ENCODE measurements at places on chromosomes 2 and 18.

GRCh38 chr2:224072541-224073188, 33.6 kb upstream of the SERPINE2 start:
- H3K36me3 ChIP-seq, result no peaks in the 10 kb centered on the region
- no peaks in the 10 kb centered on the region for H3K27me3 ChIP-seq
- H3K27ac ChIP-seq, result no peak overlapping the region
- no peaks in the 10 kb centered on the region for H3K4me1 ChIP-seq
- DNase-seq, result no peak
- H3K4me3 ChIP-seq, result no peak overlapping the region

DNA sequence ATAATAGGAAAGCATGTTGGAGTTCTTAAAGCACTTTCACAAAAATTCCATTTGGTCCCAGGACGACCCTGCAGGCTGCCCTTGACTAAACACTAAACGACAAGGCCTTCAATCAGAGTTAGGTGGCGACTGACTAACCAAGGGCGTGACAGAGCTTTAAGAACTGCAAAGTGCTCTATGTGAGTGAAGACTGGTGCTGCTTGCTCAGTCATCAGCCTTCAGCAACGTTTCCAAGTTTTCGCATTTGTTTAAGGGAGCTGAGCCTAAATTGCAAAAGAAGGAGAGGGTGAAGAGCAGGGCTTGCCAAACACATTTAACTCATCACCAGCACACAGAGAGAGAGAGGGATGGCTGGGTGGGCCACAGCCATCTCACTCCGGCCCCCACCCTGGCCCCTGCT, 204.7 kb upstream of the PID1 start:
- DNase-seq, result no peak
- H3K27me3 ChIP-seq, result no peaks in the 10 kb centered on the region
- H3K4me3 ChIP-seq, result no peak overlapping the region
- H3K4me1 ChIP-seq, result no peaks in the 10 kb centered on the region
- no peaks in the 10 kb centered on the region for H3K36me3 ChIP-seq
- no peak overlapping the region for H3K27ac ChIP-seq

GRCh38 chr18:79506191-79507075, 110.7 kb downstream of the NFATC1 start:
- H3K4me1 ChIP-seq, result peaks cover 33% of the 10 kb centered on the region
- DNase-seq, result peak; percentile 57
- H3K36me3 ChIP-seq, result no peaks in the 10 kb centered on the region
- no peaks in the 10 kb centered on the region for H3K27me3 ChIP-seq

GRCh38 chr2:127864877-127865276, 6.9 kb upstream of the POLR2D start:
- no peak for DNase-seq
- no peak overlapping the region for H3K4me3 ChIP-seq
- no peaks in the 10 kb centered on the region for H3K27me3 ChIP-seq
- no peaks in the 10 kb centered on the region for H3K4me1 ChIP-seq

DNA sequence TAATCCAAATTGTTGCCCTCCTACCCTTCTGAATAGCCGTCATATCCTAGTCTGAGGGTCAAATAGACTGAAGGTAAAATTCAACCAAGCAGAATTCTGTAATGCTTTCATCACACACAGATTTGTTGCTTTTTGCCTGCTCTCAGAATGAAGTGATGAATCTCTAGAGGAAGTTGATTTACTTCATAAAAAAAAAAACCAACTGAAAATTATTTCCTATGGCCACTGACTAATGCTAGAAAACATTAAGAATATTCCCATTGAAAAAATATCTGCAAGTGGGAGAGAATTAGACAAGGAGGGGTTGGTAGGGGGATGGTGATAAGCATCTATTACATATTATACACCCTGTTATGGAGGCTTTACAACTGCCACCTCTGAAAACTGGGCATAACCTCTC, 2.3 kb upstream of the IL1RL2 start:
- H3K27me3 ChIP-seq, result no peaks in the 10 kb centered on the region
- H3K27ac ChIP-seq, result no peak overlapping the region
- no peak for DNase-seq
- no peak overlapping the region for H3K4me3 ChIP-seq
- H3K36me3 ChIP-seq, result peaks cover 7% of the 10 kb centered on the region

GRCh38 chr18:36769611-36770314, 59.0 kb downstream of the TPGS2 start:
- no peak overlapping the region for H3K27ac ChIP-seq
- no peaks in the 10 kb centered on the region for H3K36me3 ChIP-seq
- no peak overlapping the region for H3K4me3 ChIP-seq
- DNase-seq, result no peak
- H3K27me3 ChIP-seq, result no peaks in the 10 kb centered on the region

GRCh38 chr2:1516798-1517060, 103.5 kb downstream of the TPO start:
- DNase-seq, result no peak
- no peak overlapping the region for H3K4me3 ChIP-seq
- H3K27ac ChIP-seq, result no peak overlapping the region
- no peaks in the 10 kb centered on the region for H3K36me3 ChIP-seq

- H3K36me3 ChIP-seq, result no peaks in the 10 kb centered on the region
- H3K4me1 ChIP-seq, result peaks cover 17% of the 10 kb centered on the region
- DNase-seq, result no peak
- no peak overlapping the region for H3K4me3 ChIP-seq
- H3K27ac ChIP-seq, result no peak overlapping the region
Measured at GRCh38 chr18:79071037-79071436, 1.8 kb downstream of the ATP9B start.

GRCh38 chr2:34523958-34524514, 924.9 kb upstream of the FAM98A start:
- H3K27me3 ChIP-seq, result no peaks in the 10 kb centered on the region
- DNase-seq, result no peak
- H3K36me3 ChIP-seq, result no peaks in the 10 kb centered on the region
- no peaks in the 10 kb centered on the region for H3K4me1 ChIP-seq
